Coronary artery (tissue), 2 donors: ENCODE measurements at places on chromosomes 11 and 22.

- no peak for DNase-seq
Observed at GRCh38 chr11:75306529-75306928, 44.9 kb downstream of the ARRB1 start.

DNA sequence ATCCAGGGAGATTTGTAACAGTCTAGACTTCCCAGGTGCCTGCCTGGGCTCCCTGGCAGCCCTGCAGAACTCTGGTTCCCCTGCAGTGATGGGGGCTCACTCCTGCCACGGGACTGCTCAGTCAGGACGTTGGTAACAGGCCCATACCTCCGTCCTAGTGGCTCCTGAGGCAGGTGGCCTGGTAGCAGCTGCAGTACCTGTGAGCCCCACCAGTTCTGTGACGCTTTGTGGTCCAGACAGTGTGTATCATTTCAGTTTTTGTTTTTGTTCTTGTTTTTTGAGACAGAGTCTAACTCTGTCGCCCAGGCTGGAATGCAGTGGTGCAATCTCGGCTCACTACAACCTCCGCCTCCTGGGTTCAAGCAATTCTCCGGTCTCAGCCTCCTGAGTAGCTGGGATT lies 27.8 kb downstream of the POLR3H start:
- no peak for DNase-seq

DNA sequence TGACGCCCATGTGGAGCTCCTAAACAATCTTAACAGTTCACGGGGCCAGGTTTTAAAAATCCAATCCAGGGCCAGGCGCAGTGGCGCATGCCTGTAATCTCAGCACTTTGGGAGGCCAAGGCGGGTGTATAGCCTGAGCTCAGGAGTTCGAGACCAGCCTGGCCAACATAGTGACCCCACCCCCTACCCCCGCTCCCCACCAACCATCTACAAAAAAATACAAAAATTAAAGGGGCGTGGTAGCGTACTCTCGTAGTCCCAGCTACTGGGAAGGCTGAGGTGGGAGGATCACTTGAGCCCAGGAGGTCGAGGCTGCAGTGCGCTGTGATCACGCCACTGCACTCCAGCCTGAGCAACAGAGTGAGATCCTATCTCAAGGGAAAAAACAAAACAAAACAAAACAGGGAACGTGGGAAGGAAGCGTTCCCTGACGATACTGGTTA lies 689 bp upstream of the SART1 start:
- no peak for DNase-seq

DNA sequence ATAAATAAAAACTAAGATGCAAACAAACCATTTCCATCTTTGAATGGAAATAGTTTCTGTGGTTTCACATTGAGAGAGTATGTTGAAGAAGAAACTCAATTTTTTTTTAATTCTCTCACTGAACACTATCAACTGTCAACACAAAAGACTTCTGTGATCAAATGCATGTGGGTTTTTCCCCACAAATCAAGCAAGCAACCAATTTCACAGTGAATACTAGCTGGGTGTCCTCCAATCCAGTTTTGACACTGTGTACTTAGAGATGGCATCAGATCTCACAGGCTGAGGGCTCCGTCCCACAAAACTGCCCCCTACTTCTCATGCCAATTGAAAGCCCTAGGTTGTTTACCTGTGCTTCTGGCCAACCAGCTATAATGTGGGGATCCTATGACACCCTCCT lies 34.5 kb downstream of the CTSC start:
- no peak for DNase-seq

DNA sequence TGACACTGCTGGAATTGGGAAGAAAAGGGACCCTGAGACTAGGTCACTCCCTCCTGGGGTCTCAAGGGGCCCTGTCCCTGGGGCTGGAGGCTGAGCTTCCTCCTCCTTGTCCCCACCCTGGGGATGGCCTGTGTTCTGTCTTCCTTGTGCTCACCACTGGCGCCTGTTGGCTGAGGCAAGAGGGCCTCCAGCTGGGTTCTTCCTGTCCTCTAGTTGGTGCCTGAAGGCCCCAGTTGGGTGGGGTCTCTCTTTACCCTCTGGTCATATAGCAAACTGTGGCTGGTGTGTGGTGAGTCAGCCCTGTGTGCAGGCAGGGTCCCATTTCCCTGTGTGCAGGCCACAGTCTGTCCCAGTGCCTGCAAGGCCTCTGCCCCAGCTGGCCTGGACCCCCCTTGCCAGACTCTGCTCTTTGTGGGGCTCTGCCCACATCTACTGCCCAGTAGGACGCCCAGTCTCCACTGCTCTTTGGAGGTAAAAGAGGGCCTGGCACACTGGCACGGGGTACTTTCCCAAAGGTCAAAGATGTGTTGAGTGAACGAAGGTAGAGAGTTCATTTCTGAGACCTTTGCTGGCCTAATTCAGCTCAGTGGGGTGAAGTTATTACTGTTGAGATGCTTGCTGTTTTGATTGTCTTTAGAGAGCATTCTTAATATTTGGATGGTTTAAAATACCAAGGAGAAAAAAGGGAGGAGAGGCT lies 55.1 kb upstream of the CLDN5 start:
- DNase-seq: no peak

- no peak for DNase-seq
Observed at GRCh38 chr11:118883368-118884071, at the start of gene CXCR5. CXCR5 (plus strand) TSS chr11:118883892; CDS start chr11:118883942, 50 bp downstream.

- DNase-seq: no peak
Observed at GRCh38 chr22:24989541-24989951, 37.0 kb downstream of the KIAA1671 start.

- DNase-seq: no peak
Observed at GRCh38 chr11:35335226-35335625, 84.1 kb downstream of the SLC1A2 start.

DNA sequence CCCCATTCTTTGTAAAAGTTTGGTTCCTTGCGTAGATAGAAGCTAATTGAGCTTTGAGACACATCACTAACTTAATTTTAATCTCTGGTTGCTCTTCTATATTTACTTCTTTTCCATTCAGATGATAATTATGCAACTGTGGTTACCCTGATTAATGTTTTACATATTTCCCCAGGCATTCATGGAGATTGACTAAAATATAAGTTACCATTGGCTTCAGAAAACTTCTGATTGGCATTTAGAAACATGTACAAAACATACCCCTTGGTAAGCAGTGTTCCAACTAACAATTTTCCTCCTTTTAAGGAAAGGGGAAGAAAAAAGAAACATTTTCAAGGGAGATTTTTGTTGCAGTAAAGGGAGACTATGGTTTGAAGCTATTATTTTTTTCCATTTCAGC lies 43.9 kb downstream of the FAT3 start:
- DNase-seq: no peak

- no peak for DNase-seq
Observed at GRCh38 chr11:11476499-11476898, 123.4 kb upstream of the CSNK2A3 start.

DNA sequence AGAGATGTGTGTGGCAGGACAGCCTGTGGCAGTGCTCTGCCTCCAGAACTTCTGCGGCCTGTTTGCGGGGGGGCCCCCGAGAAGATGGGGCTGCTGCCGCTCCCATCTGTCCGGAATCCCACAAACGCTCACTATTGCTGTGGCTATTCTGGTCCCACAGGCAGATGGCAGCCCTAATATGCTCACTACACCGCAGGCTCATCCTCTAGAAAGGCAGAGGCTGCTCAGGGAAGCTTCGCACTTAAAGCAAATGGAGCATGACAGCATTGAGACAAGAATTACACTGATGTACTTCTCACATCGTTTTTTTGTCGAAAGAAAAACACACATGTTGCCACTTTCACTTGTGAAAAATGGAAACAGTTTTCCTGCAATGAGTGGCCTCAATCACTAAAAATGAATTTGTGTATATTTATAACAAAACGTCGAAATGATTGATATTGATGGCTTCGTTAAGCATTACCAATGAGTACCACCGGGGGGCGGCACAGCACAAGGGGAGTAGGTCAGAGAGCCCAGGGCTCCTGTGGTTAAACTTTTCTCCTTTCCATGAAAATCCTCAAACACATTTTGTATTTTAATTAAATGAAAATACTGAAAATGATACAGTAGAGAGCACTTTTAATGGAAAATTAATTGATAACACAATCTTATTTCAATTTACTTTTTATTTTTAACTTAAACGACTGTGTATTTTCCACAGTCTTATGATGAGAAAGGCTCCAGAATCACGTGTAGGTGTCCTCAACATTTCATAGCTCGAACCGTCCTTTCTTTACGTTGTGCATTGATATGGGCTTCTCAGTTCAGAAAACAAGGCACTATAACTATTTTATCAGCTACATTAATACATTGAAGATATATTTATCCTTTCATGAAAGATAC lies 69.1 kb downstream of the CTTN start:
- DNase-seq: no peak

GRCh38 chr22:46602025-46602424 lies 18.2 kb upstream of the GRAMD4 start:
- no peak for DNase-seq

DNA sequence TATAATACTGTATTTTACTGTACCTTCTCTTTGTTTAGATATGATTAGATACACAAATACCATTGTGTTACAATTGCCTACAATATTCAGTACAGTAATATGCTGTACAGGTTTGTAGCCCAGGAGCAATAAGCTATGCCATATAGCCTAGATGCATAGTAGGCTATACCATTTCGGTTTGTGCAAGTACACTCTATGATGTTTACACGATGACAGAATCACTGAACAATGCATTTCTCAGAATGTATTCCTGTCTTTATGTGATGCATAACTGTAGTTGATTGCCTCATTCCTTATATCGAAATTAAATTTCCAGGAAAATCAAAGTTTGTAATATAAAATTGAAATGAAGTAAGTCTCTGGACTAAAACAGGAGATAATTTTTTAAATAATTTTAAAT lies 49.3 kb upstream of the OR5P2 start:
- no peak for DNase-seq

- DNase-seq: no peak
Observed at GRCh38 chr11:106668147-106668546, 350.1 kb downstream of the GUCY1A2 start.

GRCh38 chr11:1358286-1358685 lies 31.4 kb upstream of the BRSK2 start:
- DNase-seq: no peak

DNA sequence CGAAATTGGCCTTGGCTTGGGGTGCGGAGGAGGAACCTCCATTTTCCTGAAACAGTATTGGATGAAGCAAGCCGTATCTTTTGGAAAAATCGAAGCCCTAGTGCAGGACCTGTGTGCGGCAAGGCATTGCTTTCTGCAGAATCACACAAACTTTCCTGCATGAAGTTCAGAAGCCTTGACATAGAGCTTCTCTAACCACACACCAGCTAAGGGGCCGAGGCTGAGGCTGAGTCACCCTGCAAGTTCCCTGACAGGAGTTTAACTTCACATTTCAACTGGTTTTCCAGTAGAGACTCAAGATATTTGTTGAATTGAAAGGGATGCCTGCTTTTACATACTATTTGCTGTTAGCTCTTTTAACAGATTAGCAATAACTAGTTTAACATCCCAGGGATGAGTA lies 67.8 kb downstream of the TCF20 start:
- DNase-seq: no peak
